ENCODE measurements at places on chromosomes 6 and 20.

GRCh38 chr6:509676-510075 lies 118.1 kb downstream of the IRF4 start:
- no peak for DNase-seq

GRCh38 chr6:82408952-82409431 lies 45.4 kb downstream of the TPBG start:
- no peak for DNase-seq

DNA sequence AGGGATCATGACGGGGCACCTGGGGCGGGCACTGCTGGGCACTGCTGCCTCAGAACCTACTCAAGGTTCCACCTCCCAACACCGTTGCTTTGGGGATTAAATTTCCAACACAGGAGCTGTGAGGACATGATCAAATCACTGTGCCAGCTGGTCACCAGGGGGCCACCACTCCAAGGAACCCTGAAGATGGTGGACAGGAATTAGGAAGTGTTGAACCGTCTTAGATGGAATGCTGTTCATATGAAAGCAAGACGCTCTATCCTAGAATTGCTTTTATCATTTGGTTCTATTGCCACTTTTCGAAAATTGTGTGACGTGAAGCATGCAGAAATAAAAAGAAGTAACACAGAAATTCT lies 140.3 kb downstream of the DLL1 start:
- no peak for DNase-seq

DNA sequence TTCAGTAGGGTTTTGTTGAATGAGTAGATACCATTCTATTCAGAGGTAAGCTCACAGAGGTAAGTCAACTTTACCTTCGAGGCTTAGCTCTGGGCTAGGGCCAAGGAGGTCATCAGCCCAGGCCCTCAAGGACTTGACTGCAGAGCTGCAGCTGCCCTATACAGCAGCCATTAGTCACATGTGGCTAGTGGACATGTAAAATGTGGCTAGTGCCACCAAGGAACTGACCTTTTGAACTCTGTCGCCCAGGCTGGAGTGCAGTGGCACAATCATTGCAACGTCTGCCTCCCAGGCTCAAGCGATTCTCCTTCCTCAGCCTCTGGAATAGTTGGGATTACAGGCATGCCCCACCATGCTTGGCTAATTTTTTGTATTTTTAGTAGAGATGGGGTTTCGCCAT lies 47.9 kb upstream of the EPB41L1 start:
- no peak for DNase-seq

DNA sequence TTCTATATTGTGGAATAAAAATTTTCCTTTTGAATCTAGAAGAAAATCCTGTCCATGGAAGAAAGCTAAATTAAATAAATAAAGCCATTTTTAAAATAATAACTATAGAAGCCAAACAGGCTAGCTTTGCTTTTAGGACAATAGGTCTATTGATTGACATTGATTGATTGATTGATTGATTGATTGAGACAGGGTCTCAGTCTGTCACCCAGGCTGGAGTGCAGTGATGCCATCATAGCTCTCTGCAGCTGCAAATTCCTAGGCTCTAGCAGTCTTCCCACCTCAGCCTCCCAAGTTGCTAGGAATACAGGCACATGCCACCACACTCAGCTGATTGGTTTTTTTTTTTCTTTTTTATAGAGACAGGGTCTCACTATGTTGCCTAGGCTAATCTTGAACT lies 97.9 kb downstream of the COL12A1 start:
- DNase-seq = no peak

DNA sequence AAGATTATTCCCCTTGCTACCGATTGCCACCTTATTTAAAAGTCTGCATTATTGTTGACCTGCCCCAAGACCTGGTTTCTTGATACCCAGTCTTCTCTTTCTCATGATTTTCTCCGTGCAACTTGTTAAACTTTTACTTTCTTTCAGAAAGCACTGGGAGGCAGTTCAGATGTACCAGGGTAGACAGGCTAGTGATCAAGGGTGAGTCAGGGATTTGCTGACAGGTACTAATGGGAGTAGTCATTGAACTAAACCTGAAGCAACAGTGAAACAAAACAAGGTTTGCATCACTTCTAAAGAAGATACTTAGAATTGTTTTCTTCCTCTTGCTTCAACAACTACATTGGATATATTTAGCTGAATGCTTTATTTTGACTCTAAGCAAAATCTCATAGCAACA lies 124.4 kb downstream of the KCNQ5 start:
- peak; percentile 56 for DNase-seq

GRCh38 chr20:11274141-11274594 lies 600.4 kb upstream of the JAG1 start:
- DNase-seq = peak; percentile 87

Measured in islet precursor cell (in vitro differentiated cells).